ENCODE measurements at places on chromosomes 3 and 15. TPM values are rescaled to one million over a fixed set of nuclear protein-coding genes. Genes with fewer than 3 reads are reported as not detected.

DNA sequence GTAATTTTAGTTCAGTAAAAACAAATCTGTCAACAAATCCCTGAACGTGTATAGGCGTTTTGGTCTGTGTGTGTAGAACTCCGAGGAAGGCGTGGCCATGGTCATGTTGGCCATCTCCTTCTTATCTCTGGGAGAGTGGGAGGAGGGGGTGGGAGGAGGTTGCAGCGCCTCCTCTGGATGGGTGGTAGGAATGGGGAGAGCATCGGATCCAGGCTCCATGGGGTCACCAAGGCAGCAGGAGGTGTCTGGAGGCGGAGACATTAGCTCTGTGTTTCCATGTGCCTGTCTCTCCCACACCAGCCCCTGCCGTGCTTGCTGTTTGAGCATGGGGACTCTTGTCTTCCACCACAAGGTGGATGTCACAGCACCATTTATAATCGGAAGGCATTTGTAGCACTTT lies 34.5 kb upstream of the TRPM1 start:
- H3K4me1 ChIP-seq: no peaks in the 10 kb centered on the region
- DNase-seq: no peak
- no peak overlapping the region for H3K4me3 ChIP-seq
- H3K27ac ChIP-seq: no peak overlapping the region
- H3K27me3 ChIP-seq: no peaks in the 10 kb centered on the region
- H3K36me3 ChIP-seq: no peaks in the 10 kb centered on the region

The SLITRK3 gene
- 0.81 TPM for total RNA-seq

DNA sequence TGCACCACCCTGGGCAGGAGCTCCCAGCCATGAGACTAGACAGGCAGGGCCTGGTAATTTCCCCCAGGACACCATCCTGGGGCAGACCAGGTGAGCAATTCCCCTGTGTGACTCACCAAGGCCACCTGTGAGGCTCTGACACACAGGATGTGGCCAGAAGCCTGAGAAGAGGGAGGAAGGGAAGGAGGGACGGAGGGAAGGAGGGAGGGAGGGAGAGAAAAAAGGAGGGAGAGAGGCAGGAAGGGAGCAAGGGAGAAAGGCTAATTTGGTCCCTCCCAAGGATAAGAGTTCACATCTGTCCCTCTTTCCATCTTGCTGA lies 25.9 kb downstream of the WNT7A start:
- peaks cover 10% of the 10 kb centered on the region for H3K27me3 ChIP-seq
- DNase-seq: no peak
- H3K27ac ChIP-seq: no peak overlapping the region
- peaks cover 14% of the 10 kb centered on the region for H3K4me1 ChIP-seq
- H3K36me3 ChIP-seq: no peaks in the 10 kb centered on the region

DNA sequence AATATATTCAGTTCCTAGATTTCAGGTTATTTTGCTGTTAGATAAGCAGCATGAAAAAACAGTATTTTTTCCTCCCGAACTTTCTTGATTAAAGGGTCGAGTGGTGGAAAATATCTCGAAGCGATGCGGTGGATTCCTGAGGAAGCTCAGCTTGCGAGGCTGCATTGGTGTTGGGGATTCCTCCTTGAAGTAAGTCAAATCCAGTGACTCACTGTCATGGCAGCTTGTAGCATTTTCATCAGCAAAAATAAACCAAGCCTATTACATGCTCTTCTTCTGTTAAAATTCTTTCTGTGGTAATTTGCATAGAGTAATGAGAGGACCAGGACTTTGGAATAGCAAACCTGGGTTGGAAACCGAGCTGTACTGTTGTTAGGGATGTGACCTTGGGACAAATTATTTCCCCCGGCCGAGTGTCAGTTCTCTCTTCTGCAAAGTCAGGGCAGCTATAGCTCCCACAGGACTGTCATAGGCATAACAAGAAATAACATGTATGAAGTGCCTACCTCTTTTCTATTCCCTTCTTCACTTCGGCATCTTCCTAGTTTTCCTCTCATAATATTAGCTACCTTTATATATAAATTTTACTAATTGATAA lies 75.6 kb downstream of the UBP1 start:
- no peak overlapping the region for H3K4me3 ChIP-seq
- peaks cover 9% of the 10 kb centered on the region for H3K36me3 ChIP-seq
- no peaks in the 10 kb centered on the region for H3K4me1 ChIP-seq
- no peaks in the 10 kb centered on the region for H3K27me3 ChIP-seq
- DNase-seq: no peak

- H3K27ac ChIP-seq: no peak overlapping the region
- H3K27me3 ChIP-seq: no peaks in the 10 kb centered on the region
- no peak for DNase-seq
Measured at GRCh38 chr3:78066287-78066686, 1026.4 kb downstream of the ROBO2 start.

All from mesothelial cell of epicardium (in vitro differentiated cells).